Activated CD4-positive, CD25-positive, alpha-beta regulatory T cell treated with anti-CD3 and anti-CD28 coated beads, Interleukin-2, amount 50 U/mL, for 72 hours (primary cell): ENCODE measurements at places on chromosomes 4 and X.

DNA sequence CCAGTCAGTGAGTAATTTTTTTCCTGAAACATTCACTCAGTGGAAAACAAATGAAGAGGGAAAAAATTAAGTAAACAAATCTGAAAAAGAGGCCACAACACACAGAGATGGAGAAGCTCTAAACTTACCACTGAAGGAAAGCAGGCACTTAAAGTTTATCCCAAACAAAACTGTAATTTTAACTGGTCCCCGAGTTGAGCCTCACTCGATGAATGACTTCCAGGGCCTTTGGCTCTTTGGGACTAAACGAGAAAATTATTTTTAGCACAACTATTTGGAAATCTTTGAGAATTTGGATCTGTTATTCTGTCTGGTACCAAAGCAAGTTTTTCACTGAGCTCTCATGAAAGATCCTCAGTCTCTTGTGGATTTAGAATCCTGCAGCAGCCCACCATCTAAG, at the start of gene C1QTNF7:
Gene C1QTNF7 (plus strand): TSS at position 333 of the 400 bp plus-strand sequence. CDS start 7,711 bp downstream, outside the sequence.
- DNase-seq = no peak

- no peak for DNase-seq
These were observed 200.8 kb downstream of the SPATA18 start for GRCh38 chr4:52251864-52252263.

DNA sequence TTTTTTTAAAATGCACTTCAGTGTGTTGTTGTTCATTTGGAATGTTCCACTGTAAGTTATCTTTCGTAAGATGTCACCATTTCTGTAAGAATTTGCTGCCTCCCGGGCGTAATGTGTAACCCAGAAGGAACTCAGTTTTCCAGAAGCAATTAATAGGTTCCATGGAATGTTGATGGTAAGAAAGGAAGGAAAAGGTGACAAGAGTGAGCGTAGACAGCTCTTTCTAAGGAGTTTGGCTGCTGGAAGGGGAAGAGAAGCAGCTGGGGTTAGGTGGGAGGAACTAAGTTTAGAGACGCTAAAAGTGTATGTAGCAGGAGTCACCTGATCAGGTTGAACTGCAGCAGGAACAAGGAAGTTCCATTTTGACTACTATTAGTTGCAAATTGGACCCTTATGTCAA, 35.9 kb downstream of the PNMA5 start:
- no peak for DNase-seq

GRCh38 chrX:15939737-15940136, 85.1 kb upstream of the AP1S2 start:
- DNase-seq = no peak

GRCh38 chrX:118499295-118499694, 3.7 kb downstream of the DOCK11 start:
- no peak for DNase-seq

- no peak for DNase-seq
These were observed 5.6 kb downstream of the STIM2 start for GRCh38 chr4:26866203-26866602.

DNA sequence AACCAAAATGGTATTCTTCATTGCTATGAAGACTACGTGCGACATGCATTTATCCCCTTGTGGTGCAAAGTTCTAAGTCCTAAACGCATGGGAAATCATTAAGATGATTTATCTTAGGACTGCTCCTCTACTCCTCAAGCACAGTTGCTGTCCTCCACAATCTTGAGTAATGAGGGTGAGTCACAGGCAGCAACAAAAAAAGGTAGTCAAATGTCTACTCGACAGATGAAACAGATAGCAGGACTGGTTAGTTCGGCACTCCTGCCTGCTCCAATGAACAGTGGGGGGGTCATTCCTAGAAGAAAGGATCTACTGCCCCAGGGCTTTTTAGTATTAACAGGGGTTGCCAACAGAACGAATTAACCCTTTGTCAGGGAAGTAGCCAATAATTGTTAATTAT, 233.7 kb upstream of the FGF13 start:
- no peak for DNase-seq

DNA sequence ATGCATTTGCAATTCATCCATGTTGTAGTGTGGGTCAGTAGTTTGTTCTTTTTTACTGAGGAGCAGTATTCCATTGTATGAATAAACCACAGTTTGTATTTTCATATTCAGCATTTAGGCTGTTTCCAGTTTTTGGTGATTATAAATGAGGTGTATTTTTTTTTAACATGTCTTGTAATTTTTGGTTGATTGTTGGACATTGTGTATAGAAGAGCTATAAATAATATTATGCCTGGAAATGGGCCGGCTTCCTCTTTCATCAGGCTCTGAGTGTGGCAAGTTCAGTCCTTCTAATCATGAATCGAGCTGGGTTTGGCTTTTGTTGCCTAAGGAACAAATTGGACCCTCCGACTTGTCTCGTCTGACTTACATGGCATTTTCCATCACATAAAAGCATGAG, 115.7 kb downstream of the PSAPL1 start:
- DNase-seq = no peak

DNA sequence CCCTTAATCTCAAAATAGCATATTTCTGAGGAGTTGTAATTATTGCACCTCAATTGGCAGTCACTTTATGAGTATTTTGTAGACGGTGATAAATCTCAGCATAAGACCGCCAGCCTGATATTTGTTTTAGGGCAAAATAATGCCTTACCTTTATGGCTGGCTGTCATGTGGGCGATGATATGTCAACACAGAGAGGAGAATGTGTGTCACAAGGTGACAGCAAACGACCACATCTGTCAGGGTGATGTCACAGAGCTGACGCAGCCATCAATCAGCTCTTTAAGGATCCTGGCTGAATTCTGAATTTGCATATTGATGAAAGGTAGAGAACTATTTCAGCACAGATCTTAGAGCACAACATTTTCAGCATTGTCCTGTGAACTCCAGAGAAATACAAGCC, 209.7 kb downstream of the CEP135 start:
- DNase-seq = no peak

DNA sequence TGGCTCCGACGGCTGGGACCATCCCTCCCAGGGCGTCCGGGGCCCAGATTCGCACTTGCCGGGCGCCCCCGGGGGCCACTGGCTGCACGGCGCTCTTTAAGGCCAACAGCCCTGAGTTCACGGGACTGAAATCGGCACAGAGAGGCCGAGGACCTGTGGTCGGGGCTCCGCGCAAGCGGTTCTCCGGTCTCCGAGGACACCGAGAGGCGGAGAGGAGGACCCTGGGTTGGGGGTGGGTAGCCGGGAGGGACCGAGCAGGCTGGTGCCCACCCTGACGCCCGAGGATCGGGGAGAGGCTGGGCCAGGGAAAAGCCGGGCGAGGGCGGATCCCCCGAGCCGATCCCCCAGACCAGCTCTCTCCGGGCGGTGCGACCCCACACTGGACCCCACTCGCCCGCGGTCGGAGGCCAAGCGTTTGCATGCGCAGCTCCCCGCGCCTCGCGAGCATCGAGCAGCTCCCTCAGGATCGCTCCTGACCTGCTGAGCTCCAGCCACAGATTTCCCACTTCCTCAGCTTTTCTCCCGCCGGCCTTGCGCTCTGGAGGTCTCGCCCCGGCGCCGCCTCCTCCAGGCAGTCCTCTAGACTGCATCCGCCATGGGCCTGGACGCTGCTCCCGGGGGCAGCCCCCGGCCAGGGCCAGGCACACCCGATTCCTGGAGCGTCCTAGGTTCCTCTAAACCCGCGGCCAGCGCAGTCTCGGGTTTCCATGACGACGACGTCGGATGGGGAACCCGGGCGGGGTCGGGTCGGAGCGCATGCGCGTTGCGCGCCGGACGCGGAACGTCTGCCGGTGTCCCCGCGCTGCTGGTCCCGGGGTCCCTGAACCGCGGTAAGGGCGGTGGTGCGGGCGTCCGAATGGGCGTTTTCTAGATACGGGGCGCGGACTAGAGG, 17.6 kb upstream of the NAT8L start:
- peak; percentile 90 for DNase-seq

DNA sequence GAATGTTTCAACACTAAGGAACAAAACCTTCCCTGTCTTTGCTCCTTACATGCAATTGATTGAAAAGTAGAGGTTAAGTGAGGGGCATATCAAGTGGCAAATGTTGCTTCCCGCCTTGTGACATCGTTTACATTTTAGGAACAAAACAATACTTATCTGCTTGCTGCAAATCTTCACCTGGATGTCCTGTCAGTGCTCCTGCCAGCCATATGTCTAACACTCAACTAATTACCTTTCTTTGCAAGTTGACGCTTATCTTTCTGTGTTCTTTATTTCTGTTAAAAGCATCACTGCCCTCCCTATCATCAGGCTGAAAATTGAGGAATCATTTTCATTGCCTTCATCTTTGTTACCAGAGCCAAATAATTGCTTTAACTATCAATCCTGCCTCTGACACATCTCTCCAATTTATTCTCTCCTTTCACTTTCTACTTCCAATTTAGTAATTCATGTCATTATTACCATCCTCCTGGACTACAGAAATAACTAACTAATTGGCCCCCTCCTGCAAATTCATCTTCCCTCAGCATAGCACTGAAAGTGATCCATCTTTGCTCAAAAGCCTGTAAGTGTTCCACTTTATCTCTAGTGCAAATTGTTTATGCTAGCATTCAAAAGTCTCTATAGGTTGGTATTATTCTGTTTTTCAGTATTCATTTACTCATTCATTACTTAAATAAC, 298.7 kb upstream of the ATOH1 start:
- DNase-seq = no peak

DNA sequence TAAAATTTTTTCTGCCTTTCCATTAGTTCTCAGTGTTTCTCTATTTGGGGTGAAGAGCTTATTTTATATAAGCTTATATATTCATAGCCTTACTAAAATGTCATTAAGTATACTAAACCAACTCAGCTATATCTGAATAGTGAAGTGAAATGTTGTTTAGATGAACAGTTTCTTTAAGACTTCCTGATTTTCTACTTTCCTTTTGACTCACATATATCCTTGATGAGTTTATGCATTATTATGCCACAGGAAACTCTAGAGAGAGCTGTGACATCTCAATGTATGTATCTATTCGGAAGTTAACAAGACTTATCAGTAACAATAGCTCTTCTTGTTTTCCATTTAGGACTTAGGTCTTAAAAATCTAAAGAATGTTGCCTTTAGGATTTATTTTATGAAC, 1491.8 kb upstream of the IGFBP7 start:
- no peak for DNase-seq

DNA sequence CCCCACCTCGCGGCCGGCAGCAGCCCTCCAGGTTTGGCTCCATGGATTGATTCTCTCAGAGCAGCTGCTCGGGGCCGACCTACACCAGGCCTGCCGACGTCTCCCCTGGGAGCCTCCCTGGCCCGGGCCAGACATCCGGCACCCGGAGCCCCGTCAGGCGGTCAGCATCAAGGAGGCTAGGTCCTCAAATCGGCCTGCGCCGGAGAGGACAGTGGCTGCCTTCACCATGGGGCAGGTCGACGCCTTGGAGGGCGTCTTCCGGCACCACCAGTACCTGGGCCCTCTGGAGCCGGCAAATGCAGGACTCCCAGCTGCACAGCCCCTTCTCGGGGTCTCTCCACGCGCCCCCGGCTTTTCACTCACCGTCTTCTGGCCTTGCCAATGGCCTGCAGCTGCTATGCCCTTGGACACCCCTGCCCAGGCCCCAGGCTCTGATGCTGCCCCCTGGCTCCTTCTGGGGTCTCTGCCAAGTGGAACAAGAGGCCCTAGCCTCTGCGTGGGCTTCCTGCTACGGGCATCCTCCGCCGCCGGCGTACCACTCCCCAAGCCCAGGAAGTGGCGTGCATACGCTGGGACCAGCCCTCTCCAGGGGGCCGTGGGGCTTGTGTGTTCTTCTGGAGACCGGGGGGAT, 341.8 kb downstream of the MAGEB5 start:
- no peak for DNase-seq

DNA sequence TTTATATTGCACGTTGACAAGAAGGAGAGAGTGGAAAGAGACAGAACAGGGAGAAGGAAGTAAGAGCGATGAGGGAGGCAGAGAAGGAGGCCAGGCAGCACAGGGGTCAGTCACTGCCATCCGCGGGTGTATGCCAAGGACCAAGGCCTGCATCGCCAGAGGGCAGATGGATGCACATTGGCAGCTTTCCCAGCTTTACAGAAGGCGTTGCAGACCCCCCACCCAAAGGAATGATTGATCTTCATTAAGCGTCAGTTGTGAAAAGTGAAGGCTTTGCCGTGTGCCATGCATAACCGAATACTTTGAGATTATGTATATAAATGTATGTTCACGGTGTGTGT, 21.6 kb downstream of the PIGG start:
- no peak for DNase-seq

DNA sequence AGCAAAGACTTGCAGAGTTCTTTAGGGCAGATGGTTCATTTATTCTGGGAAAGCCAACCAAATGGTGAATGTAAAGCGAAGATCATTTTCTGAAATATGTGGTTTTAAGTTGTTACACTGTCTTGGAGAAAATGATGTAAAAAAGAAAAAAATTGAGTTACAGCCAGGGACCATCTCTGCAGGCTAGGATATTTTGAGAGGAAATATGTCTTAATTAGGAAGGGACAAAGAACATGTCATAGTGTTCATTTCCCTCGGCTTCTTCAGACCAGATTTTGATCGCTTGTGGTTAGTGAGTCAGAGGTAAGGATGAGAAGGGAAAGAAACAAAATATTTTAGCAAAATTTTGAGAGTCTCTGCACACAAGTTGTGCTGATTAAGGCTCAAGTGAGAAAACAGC, 59.0 kb upstream of the C1QTNF7 start:
- no peak for DNase-seq

DNA sequence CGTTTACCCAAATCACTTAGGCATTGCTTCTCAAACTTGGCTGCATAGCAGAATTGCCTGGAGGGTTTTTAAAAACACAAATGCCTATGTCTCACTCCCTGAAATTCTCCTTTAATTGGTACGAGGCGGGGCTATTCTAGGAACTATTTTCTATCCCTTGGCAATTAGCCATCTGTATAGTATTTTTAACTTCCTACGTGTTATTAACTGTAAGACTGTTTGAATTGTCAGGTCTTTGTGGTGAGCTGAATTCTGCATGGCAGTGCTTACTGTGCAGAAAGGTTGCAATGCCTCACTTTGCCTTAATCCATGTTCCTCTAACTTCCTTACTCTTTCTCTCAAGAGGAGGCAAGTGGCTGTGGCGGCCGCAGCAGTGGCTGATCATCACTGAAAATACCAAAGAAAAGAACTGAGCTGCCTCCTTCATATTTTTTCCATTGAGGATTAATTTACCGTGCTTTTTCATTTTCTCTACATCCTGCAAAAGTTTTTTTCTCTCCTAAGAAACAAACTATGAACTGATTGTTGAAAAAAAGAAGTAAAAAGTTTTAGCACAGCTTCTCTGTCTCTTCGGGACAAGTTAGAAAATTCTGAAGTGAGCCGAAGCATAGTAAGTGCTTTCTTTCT, at the start of gene SHROOM3:
Gene SHROOM3 (plus strand): TSS at position 329 of the 627 bp plus-strand sequence. CDS start 824 bp downstream, outside the sequence.
- no peak for DNase-seq

DNA sequence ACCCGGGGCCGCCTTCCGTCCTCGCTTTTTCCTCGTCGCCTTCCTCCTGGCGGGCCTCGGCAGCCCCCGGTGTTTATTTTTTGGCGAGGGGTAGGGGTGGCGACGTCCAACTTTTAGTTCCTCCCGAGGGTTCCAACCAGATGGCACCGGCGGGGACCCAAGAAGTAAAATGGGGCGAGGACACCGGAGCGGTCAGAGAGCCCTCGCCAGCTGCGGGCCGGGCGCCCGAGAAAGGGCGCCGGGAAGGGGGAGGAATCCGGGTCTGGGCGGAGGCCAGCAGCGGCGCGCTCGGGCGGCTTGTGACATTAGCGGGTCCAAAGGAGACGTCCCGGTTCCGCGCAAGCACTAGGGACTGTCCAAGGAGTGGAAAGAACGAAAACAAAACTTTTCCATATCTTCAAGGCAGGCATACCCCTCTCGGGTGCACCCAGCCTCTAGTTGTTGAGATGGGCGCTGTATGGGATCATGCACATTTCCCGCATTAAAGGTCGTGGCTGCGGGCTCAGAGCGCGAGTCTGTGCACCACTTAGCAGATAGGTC, 691 bp upstream of the USP46 start:
- peak; percentile 33 for DNase-seq

GRCh38 chr4:76576824-76577223, 141.8 kb downstream of the SHROOM3 start:
- DNase-seq = no peak
